Jurkat, Clone E6-1 (cell line): ENCODE measurements at places on chromosomes 6 and 20.

DNA sequence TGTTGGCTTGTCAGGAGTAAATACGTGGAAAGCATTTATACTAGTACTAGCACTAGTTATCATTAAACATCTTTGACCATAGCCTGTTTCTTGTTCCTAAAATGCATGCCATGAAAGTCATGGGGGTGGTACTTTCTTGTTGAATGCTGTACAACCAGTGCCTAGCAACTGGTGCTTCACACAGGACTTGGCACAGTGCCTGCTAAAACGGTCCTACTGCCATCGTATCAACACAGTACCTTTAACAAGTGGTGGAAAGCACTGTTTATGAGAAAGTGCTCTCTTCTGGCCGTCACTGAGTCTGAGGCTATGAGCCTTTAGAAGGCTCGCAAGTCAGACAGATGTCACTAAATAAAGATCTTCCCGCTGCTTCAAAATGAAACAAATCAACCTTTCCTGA lies 21.6 kb downstream of the ZNFX1 start:
- no peak for DNase-seq

GRCh38 chr6:6676910-6677441 lies 88.5 kb downstream of the LY86 start:
- peak; percentile 76 for DNase-seq

DNA sequence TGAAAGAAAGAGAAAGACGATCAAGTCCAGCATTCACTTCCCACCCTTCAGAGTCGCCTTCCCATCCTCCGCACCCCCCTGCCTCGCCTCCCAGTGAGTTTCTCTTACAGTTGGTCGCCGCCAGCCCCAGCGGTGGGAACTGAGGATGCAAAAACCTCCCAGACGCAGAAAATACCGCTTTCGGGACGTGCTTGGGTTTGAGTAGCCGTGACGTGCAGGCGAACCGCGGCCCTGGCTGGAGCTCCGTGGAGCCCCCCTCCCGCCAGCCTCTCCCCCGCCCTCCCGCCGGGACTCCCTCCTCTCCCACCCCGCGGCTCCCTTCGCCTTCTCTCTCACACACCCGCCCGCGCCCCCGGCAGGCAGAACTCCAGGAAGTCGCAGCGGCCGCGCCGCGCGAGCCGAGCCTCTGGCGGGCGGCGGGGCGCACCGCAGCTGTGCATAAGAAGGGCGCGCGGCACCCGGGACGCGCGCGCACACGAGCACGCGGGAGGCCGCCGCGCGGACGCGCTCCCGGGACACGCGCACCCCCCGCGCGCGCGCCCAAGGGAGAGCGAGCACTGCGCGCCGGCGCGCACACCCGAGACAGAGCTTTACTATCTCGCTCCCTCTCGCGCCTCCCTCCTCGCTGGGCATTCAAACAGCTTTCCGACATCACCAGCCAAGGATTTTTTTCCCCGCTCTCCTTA lies at the start of gene ADGRB3:
ADGRB3 (plus strand) TSS at position 557 of the 686 bp plus-strand sequence. CDS start 3,394 bp downstream, outside the sequence.
- peak; percentile 68 for DNase-seq

- DNase-seq = no peak
Observed at GRCh38 chr6:136007345-136007744, 155.8 kb downstream of the PDE7B start.

DNA sequence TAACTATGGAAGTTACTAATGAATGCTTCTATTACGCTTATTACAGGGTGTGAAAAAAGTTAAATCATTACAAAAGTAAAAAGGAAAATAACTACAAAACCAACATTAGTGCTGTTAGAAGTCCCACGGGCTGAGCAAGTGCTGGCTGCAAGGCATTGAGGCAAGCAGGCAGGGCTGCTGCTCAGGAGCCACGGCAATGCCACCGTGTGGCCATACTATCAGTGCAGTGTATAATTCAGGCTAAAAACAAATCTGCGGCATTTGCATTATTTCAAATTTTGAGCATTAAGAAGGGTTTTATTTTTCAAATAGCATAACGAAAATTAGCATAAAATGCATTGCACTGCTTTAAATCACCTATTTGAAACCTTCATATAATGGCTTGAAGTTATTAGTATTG lies 17.1 kb downstream of the IFNGR1 start:
- no peak for DNase-seq

DNA sequence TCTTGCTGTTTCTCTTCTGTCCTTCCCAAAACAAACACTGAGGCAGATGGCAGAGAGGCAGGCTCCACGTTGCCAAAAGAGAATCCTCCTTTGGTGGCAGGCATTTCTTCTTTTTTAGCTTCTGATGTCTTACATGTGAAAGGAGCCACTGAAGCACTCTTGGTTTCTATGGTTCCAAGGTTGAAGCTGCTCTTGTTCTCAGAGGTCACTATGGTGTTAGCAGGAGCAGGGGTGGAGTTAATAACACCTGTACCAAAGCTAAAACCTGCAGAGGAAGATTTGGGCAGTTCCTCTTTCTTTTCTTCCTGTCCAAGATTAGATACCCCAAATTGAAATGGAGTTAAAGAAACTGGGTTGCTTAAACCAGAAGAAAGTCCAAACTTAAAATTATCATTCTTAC lies 28.8 kb downstream of the FAM8A1 start:
- DNase-seq = no peak

DNA sequence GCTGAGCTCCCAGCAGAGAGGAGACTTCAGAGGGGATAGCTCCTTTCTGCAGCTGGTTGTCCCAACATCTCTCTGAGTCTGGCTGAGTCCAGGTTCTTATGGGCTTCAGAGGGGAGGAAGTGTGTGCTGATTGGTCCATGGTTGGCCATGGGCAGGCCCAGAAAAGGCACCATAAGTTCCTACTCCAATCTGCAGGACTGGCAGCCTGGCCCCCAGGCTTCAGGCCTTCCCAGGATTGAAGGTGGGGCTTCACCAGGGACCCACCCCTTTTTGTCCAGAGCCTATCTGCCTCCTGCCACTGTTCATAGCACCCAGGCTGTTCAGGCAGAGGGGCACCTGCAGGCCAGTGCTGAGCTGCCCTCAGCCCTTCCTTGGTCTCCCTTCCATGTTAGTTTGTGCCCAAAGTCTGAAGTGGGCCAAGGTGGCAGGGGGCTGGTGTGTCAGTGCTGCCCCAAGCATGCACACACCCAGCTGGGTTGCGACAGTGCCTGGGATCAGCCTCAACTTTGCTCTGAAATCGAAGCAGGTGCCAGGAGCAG lies 21.6 kb upstream of the TOP1 start:
- DNase-seq = no peak
